ENCODE measurements at places on chromosomes 3 and 15.

- peak; percentile 45 for DNase-seq
Observed at GRCh38 chr3:61813636-61814035, 252.3 kb downstream of the PTPRG start.

GRCh38 chr15:70597945-70598344 is 165.4 kb downstream of the UACA start:
- no peak for DNase-seq

GRCh38 chr3:39205919-39206516 is 13.6 kb upstream of the XIRP1 start:
- DNase-seq: no peak

DNA sequence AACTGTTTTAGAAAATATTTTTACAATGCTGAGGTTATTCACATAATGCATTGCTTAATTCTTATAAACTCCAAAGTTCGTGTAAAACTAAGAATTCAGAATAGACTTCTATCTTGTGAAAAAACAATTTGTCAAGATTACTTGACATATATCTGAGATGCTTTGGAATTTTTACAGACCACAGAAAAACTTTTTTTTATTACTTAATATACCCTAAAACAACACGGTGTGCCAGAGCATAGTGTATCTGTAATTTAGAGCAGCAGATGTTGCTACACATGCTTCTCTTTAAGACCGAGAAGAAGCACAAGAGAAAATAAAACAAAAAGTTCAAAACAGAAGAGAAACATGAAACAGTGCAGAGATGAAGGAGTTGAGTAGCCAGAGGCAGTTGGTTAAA is 26.4 kb downstream of the ASB7 start:
- DNase-seq: no peak

- DNase-seq: no peak
Observed at GRCh38 chr15:63057468-63058345, 15.2 kb downstream of the TPM1 start.

- peak; percentile 24 for DNase-seq
Observed at GRCh38 chr15:81809543-81809942, 236.3 kb downstream of the MEX3B start.

GRCh38 chr3:168863561-168863960 is 767.8 kb upstream of the GOLIM4 start:
- DNase-seq: no peak

DNA sequence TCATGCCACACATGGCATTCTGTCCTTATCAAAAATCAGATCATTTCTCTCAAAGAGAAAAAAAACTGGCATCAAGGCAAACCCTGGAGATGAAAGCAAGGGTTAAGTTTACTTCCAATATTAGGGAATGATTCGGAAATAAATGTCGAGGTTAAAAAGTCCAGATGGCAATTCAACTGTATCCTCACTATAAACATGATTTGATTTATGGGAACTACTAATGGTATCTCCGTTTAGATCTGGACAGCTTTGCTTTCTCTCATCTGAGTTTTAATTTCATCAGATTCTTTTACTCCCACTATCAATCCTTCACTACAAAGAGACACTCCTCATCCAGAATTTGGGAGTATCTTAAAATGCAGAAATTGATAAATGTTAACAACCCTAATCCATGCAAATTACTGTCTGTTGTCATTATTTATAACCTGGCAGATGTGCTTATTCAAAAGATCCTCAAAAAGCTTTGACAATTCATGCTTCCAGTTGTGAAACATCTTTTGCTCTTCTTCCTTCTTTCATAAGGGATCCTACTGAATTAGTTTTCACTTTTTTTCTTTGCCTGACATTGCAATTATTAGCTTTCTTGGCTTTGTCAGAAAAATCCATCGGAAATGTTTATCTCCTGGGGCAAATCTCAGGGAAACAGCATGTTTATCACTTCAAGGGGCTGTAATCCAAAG is 903.2 kb downstream of the MCTP2 start:
- no peak for DNase-seq

DNA sequence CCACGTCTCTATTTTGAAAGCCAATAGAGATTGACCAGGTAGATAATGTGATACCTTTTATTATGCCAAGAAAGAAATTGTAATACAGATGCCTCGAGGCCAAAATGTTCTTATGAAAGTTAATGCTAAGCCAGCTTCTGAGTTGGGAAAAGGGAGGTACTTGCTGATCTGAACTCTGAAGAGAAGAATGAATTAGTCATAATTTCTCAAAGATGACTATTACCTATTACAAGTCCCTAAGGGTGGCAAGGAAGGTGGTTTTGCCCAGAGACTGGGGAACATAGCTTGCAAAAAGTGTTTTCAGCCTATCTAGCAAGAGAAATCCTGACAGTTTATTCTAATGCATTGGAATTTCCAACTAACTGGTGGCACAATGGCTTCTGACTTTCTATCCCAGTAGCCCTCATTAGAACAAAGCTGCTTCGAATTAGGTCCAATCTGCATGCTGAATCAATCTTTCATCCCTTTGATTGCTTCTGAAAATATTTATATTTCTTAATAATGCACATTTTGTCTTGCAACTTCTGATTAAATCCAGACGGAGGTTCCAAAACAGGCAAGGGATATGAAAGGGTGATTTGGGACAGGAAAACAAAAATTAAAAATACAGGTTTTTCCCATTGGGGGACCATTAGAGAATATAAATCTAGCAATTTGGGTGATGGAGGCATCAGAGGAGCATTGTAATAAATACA is 17.7 kb upstream of the NR2F2 start:
- peak; percentile 6 for DNase-seq

DNA sequence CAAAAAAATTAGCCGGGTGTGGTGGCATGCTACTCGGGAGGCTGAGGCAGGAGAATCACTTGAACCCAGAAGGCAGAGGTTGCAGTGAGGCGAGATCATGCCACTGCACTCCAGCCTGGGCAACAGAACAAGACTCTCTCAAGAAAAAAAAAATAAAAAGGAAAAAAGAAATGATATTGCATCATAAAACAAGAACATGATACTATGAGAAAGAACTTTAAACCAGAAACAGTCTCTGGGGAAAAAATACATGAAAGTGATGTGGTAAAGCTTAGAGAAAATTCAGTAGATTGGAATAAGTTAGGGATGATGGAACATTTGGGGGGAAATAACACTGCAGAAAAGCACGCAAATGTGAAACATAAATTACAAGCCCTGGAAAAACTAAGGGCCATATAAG is 54.7 kb downstream of the CRYGS start:
- DNase-seq: no peak

DNA sequence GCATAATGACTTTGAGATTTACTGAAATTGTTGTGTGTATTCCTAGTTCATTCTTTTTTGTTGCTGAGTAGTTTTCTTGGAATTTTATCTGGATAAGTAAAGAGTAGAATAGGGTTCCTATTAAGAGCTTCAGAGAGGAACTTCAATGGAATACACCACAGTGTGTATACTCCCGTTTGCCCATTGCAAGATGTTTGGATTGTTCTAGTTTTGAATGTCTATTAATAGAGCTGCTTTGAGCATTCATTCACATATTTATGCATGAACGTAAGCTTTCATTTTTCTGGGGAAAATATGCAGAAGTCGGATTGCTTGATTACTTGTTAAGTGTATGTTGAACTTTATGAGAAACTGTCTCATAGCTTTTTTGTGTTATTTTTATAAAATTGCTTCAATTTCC is 580.5 kb downstream of the OTOL1 start:
- DNase-seq: no peak

DNA sequence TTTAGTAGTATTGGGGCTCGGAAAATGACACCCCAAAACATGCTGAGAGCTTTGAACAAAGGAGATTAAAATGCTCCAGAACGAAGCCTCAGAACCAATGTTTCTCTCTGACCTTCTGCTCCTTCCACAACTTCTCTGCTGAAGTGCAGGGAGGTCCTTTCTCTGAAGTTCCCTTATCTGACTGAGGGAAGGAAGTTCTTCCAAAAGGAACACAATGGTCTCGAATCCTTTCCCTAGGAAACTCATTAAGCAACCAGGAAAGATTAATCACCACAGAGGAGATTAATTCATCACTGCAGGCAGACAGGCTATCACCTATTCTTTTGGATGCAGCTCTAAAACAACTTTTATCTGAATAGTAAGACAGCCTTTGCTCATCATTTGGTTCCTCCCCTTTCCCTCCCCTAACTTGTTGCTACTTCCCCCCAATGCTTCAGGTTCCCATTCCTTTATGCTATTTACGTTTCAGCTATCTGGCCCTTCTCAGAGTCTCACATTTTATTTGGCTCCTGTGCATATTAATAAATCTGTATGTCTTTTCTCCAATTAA is 18.2 kb upstream of the WDR49 start:
- DNase-seq: no peak

DNA sequence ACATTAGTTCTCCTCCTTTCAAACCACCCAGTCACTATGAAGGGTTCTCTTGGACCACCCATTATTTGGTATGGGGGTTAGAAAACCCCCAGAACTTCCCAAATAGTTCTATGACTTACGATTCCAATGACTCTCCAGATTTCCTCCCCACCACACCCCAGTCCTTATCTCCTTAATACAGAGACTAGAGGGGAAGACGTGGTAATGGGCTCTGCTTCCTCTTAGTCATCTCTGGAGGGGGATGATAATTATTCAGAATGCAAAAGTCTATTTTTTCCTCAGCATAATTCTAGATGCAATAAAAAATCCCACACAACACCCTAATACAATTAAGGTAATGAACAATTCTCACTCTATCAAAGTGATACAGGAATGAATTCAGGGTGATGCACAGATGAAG is 48.9 kb upstream of the CFAP161 start:
- no peak for DNase-seq

- DNase-seq: no peak
Observed at GRCh38 chr3:182794455-182795388, 1.4 kb downstream of the ATP11B start.

GRCh38 chr3:98525494-98525893 is 2.8 kb upstream of the CLDND1 start:
- no peak for DNase-seq

DNA sequence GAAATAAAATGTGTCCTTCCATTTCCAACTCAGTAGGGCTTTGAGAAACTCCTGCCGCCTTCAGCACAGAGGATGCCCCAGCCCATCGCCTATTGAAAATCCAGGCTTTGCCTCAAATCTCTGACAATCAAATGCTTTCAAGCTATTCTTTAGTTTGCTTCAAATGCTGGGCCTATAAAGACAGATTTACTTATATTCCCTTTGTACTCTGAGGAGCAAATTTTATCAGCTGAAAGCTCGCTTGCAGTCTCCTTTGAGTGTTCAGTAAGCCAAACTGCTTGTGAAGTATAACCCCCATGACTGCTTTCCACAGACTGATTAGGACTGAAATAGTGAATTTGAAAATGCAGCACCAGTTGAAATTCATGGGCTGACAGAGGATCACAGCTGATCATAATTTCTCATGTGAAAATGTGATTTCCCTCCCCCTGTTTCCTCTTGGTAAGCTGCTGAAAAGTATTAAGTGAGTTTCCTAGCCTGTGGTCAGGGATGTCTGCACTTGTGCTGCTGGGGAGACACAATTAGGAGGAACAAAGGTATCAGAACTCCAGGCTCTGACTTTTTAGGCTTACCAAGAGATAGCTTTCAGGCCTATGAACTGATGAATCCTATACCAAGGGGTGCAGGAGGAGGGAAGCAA is 563.4 kb upstream of the TGFBR2 start:
- DNase-seq: no peak

GRCh38 chr3:154759966-154760365 is 320.2 kb upstream of the MME start:
- peak; percentile 38 for DNase-seq

DNA sequence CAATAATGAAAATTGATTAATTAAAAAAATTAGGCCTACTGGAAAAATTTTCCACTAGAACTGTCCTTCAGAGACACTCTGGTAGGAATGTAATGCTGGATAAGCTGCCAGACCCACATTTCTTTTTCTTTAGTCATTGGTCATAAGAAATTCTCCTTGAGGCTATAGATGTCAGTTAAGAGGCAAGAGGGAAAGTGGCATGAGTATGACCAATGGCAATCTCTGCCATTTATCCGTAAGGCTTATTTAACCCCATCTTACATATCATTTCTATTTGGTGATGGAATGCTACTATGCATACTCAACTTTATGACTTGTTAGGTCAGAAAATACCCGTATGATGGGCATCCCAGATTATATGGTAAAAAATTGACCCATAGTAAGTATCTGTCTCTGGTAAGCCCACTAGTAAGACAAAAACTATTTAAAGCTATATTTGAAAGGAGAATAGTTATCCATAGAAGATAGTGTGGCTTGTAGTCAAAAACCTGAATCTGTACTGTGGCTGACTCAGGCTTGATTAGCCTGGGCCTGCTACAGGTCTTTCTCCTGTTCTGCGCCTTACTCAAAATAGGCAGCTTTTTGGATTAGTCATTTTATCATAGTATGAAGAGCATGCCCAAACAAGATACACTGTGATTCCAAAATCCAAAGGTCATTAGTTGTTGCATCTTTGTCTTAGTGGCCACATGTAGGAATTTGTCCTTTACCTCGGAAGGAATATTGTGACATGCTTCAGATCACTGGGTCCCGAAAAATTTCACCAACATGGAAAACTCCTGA is 314.7 kb downstream of the PYDC2 start:
- no peak for DNase-seq

- DNase-seq: no peak
Observed at GRCh38 chr15:38367476-38367875, 86.5 kb upstream of the FAM98B start.

- DNase-seq: peak; percentile 82
Observed at GRCh38 chr15:96359616-96360521, 29.4 kb downstream of the NR2F2 start.

DNA sequence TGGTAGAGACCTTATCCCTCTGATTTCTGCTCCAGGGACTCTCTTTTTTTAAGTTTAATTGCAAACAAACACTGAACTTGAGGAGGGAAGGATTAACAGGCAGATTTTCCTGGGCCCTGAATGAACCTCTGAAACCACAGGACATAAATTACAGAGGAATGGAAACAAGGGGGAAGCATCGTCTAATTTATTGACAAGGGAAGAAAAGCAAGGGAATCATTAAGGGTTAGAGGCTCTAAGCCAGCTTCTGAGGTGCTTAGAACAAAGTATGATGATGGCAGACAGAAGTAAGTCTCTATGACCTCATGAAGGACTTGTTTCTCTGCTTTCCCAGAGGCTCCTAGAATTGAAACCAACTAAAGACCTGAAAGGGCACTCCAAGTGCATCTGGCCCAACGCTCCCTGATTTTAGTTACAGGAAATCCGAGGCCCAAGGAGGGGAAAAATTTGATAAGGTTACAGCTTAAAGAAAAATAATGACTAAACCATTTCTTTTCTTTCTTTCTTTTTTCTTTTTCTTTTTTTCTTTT is 244.7 kb upstream of the NR2E3 start:
- no peak for DNase-seq

GRCh38 chr3:17882981-17883380 is 140.6 kb upstream of the TBC1D5 start:
- no peak for DNase-seq

All from eye (tissue), 1 donor.